GM12878 (cell line): ENCODE measurements at places on chromosomes 3 and 15. TPM values are rescaled to one million over a fixed set of nuclear protein-coding genes. Genes with fewer than 3 reads are reported as not detected.

NME9 gene
- 0.31 and 0.68 TPM in 2 replicates for polyA plus RNA-seq

LCTL gene
- polyA plus RNA-seq = 0.59 and 0.64 TPM in 2 replicates

CYP8B1 gene
- polyA plus RNA-seq = not detected in 2 replicates

DNA sequence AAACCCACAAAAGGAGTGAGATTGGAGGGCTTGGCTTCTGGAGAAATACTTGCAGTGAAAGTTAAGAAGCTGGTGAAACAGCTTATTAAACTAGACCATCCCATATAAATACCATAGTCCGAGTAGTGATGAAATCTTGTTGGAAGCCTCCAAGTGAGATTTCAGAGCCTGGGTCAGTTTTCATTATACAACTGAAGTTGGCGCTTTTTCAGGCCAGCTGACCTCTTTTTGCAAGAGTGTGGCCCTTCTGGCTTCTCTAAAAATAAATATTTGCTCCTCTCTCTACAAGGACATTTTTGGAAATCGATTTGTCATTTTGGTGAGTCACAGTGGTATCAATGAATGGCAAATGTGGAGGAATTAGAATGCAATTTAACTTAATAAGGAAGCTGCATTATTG lies 51.2 kb upstream of the THRB start:
- H3K4me3 ChIP-seq = no peak overlapping the region
- no peaks in the 10 kb centered on the region for H3K4me1 ChIP-seq

DNA sequence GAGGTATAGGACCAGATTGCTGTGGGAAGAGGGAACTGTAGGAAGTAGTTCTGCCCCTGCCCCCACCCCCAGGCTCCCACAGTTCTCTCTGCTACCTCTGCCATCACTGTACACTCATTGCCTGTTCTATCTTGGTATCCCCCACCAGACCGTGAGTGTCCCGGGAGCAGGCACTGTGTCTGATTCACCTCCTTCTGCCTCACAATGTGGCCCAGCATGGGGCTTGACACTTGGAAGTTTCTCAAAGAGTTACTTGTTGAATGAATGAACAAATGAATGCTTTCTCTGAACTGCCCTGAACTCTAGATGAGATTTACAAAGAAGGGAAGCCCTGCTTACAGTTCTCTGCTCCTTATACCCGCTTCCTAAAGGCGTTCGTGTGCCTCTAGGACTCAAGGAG lies 27.1 kb upstream of the PIK3CB start:
- H3K27me3 ChIP-seq = no peaks in the 10 kb centered on the region
- no peak overlapping the region for H3K27ac ChIP-seq
- no peaks in the 10 kb centered on the region for H3K36me3 ChIP-seq
- H3K4me3 ChIP-seq = no peak overlapping the region
- H3K4me1 ChIP-seq = peaks cover 7% of the 10 kb centered on the region
- no peak for DNase-seq

- no peak overlapping the region for H3K4me3 ChIP-seq
- no peak overlapping the region for H3K27ac ChIP-seq
- H3K36me3 ChIP-seq = peaks cover 1% of the 10 kb centered on the region
- no peaks in the 10 kb centered on the region for H3K4me1 ChIP-seq
Measured at GRCh38 chr3:194431554-194431953, 32.5 kb upstream of the GP5 start.

DNA sequence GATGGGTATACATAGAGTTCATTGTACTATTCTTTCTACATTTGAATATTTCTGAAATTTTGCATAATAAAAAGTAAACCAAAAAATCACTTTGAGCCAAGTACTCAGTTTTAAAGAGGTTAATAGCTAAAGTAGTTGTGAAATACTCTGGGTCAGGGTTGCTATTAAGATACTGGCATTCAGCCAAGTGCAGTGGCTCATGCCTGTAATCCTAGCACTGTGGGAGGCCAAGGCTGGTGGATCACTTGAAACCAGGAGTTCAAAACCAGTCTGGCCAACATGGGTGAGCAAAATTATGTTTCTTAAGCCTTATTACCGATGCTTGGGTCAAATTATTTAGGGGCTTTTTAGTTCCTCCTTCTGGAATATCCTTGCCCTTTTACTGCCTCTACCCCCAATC lies 122.0 kb upstream of the MELTF start:
- H3K27ac ChIP-seq = no peak overlapping the region
- DNase-seq = no peak
- H3K27me3 ChIP-seq = no peaks in the 10 kb centered on the region

DNA sequence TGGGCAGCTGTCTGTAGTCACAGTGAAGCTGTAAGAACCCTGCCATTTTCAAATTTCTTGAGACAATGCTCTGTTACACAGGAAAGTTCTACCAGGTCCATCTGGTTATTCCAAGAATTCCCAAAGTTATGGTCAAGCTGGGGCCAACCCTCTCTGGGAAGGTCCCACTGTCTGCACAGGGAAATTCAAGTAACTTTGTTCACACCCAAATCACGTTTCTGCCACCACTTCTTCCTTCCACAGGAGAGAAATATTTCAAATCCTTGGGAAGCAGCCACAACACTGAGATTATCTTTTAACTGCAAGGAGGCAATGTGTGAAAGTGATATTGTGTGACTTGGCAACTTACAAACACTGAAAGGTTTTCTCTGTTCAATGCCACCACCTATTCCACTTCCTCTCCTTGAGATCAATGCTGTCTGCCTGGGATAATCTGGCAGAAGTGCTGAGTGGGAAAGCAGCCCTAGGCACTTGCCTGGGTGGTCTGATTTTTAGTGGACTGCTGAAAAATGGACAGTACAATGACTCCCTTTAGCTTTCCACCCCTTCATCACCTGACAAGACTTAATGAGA lies 5.6 kb downstream of the SCAMP2 start:
- H3K4me1 ChIP-seq = peaks cover 34% of the 10 kb centered on the region
- peaks cover 2% of the 10 kb centered on the region; the same call in 1 of the 2 replicates for H3K36me3 ChIP-seq
- H3K4me3 ChIP-seq = peak overlapping the region; percentile 53; the same call in 1 of the 2 replicates
- H3K27me3 ChIP-seq = no peaks in the 10 kb centered on the region
- no peak for DNase-seq

- H3K4me3 ChIP-seq = no peak overlapping the region
- H3K4me1 ChIP-seq = no peaks in the 10 kb centered on the region
- DNase-seq = no peak
- H3K27ac ChIP-seq = no peak overlapping the region
- H3K27me3 ChIP-seq = no peaks in the 10 kb centered on the region
- H3K36me3 ChIP-seq = no peaks in the 10 kb centered on the region
Measured at GRCh38 chr3:157347577-157348303, 88.9 kb upstream of the PTX3 start.
